ENCODE measurements at places on chromosomes 2 and 18.

- DNase-seq: no peak
These were observed 10.7 kb downstream of the MERTK start for GRCh38 chr2:111909079-111909478.

- DNase-seq: no peak
These were observed 58.2 kb downstream of the KCNG3 start for GRCh38 chr2:42435628-42436027.

DNA sequence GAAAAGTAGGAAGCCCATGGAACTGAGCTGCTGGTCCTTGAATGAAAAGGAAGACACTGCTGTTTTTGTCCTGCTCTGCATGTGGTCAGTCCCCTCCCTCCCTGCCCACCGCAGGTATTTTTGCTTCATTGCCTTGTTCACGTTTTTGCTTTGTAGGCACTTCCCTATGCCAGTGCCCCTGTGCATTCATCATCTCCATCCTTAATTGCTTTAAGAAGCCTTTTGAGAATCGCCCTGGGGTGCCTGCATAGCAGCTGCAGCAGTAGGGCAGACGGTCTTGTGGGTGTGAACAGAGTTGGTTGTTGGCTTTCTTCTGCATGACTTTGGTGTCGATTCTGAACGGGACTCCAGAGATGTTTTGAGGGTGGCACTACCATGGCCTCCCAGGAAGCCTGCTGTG lies 97.0 kb downstream of the CABLES1 start:
- DNase-seq: no peak

DNA sequence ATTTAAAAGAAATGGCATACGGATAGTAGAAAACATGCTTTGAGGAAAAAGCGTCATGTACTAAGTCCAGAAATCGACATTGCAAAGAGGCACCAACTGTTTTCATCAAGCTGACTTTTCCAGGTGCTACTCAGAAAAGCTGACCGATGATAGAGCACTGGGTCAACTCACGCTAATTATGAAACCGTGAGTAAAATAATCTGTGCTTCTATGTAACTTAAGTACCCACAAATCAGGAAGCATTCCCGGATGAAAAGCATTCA lies 353 bp upstream of the NUP35 start:
- DNase-seq: no peak

- DNase-seq: no peak
These were observed 60.2 kb downstream of the ZC3H6 start for GRCh38 chr2:112335600-112335999.

DNA sequence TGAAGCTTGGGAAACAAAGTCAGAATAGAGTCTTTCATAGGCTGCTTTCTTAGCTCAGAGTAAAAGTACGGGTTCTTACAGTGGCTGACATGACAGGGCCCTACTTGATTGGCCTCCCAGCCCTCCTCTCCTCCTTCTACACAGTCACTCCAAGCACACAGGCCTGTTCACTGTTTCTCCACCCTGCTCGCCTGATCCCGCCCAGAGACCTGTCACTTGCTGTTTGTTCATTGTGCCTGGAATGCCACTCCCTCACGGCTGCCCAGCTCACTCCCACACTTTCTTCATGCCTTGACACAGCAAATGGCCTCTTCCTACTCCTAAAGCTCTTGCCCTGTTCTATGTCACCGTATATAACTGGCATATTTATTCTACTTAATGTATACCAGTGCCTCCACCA lies 104.8 kb downstream of the MAP4K4 start:
- no peak for DNase-seq
